ENCODE measurements at places on chromosomes 6 and 20.

GRCh38 chr6:47348316-47348863, 38.7 kb upstream of the TNFRSF21 start:
- DNase-seq: no peak

- DNase-seq: no peak
Measured at GRCh38 chr6:168273441-168274036, 46.0 kb downstream of the DACT2 start.

GRCh38 chr6:156378853-156379252, 398.3 kb upstream of the ARID1B start:
- no peak for DNase-seq

- no peak for DNase-seq
Measured at GRCh38 chr6:36852481-36853147, 13.4 kb upstream of the CPNE5 start.

- DNase-seq: no peak
Measured at GRCh38 chr6:84764332-84765049, at the start of gene TBX18. TSS of gene TBX18 (minus strand) at chr6:84764598. CDS start at chr6:84764181, 417 bp downstream.

DNA sequence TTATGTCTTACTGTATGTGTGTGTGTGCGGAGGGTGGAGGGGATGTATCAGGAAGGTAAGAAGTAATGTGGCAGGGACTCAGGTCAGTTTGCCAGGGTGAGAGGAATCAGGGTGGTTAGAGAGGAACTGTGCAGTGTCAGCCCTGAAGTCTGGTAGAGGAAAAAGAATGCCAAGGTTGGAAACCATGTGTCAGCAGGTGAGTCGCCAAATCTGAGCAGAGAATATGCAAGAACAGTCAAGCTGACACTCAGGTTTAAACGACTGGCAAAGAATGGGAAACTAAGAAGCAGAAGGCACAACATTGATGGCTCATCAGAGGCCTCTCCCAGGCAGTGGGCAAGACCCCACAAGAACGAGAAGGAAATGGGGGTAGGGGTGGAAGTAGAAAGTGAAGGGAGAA, 107.5 kb upstream of the TBX18 start:
- DNase-seq: no peak

- DNase-seq: peak; percentile 71
Measured at GRCh38 chr6:27503436-27504030, 30.6 kb upstream of the ZNF184 start.

DNA sequence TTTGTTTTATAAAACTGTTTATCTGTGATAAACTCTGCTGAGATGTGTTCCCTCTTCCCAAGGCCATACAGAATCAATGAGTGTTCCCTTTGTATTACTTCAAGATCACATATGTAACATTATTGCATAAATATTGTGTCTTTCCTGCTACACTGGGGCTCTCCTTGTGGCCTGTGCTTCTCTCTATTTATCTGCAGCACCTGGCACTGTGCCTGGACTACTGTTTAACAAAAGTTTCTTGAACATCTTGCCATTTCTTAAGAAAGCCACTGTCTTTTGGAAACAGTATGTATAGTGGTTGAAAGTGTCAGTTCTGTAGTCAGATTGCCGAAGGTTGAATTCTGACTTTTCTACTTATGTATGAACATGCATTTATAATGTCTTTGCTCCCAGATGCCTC, 169.0 kb upstream of the SCGN start:
- DNase-seq: no peak

GRCh38 chr6:132830334-132830751, 16.0 kb downstream of the RPS12 start:
- no peak for DNase-seq

- no peak for DNase-seq
Measured at GRCh38 chr20:8656335-8656734, 412.6 kb upstream of the PLCB4 start.

GRCh38 chr6:35173427-35174087, 32.4 kb upstream of the TCP11 start:
- DNase-seq: no peak

DNA sequence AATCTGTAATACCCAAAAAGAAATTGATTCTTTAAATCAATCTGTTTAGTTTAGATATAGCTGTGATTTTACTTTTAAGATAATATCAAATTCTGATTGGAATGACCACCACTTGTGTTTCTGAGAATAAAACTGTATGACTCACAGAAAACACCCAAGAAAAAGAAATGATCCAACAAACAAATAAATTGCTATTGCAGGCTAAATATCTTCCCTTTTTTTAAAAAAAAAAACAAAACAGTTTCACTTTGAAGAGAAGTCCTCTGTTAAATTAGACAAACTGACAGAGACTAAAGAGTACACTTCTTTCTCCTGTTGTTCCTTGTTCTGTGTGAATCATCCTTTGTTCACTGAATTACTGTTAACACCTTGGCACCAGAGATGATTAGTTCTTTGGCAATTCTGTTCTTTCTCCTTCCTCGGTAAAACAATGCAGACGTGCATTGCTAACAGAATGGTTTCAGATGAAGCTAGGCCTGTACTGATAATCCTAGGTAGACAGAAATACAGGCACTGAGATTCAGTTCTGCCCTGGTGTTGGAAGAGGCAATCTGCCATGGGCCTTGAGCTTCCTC, 895.2 kb upstream of the CITED2 start:
- no peak for DNase-seq

DNA sequence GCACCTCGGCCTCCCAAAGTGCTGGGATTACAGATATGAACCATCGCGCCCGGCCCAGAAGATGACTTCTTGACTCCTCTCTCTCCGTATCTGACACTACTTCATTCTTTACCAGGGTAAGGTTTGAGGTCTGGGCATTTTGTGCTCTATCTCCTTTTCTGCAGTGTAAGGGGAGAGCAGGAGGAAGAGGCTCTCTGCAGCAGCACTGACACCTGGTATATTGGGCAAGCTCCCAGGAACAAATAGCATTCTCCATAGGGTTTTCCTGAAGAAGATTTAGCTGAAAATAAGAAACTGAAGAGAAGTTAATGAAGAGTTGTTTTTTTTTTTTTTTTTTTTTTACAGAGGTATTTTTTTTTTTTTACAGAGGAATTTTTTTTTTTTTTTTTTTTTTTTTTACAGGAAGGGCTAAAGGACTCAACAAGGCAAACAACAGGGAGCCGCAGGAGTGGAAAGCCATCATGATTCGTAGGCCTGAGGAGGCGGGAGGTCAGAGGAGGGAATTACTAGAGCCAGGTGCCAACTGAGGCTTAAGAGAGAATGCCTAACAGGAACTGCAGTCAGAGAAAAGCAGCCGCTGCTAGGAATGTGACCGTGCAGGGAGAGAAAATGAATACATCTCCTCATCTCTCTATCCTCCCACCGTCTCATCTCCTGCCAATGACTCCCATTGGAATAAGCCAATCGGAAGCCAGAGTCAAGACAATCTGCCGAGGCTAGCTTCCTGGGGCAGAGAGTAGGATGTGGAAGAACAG, 34.7 kb upstream of the ADGRF4 start:
- no peak for DNase-seq

DNA sequence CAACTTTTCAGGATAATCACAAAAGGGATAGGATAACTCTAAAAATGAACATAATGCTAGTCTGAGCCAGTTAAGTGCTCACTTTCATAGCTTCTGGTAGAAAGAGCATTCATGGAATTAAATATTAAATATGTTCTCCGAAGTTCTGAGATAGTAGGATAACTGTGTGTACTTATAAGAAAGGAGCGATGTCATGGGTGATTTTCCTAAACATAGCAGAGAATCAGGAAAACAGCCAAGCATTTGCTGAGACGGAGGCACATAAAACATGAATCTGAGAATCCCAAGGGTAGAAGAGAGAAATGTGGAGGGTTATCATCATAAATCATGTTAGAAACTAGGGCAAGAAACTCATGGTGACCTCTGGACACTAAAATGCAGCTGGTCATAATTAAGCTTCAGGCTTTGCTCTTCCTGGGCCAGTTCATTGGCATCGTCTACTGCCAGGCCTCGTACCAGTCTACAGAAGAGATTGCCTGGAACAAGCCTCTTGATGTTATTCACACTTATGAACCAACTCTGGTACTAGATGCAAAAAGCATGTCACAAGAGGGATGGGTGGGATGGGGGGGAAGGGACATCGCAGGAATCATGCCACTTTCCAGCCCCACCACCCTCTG, 436.6 kb downstream of the PRKN start:
- DNase-seq: no peak

DNA sequence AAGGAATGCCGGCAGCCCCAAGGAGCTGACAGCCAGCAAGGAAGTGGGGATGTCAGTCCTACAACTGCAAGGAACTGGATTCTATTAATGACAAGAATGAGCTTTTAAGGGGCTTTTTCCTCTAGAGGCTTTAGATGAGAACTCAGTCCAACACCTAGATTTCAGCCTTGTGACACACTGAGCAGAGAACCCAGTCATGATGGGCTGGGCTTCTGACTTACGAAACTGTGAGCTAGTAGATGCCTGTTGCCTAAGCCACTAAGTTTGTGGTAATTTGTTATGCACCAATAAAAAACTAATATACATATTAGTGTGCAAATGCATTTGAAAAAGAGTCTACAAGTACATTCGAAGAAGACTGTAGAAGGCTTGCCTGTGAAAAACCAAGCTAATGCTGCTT, 263.3 kb downstream of the SOX4 start:
- DNase-seq: no peak

GRCh38 chr6:161434921-161435747, 161.3 kb upstream of the AGPAT4 start:
- DNase-seq: no peak

GRCh38 chr6:135475292-135475886, 22.2 kb downstream of the AHI1 start:
- no peak for DNase-seq

GRCh38 chr6:26329763-26330511, 35.1 kb upstream of the BTN3A2 start:
- DNase-seq: no peak

- no peak for DNase-seq
Measured at GRCh38 chr6:77383026-77383425, 80.3 kb downstream of the HTR1B start.

DNA sequence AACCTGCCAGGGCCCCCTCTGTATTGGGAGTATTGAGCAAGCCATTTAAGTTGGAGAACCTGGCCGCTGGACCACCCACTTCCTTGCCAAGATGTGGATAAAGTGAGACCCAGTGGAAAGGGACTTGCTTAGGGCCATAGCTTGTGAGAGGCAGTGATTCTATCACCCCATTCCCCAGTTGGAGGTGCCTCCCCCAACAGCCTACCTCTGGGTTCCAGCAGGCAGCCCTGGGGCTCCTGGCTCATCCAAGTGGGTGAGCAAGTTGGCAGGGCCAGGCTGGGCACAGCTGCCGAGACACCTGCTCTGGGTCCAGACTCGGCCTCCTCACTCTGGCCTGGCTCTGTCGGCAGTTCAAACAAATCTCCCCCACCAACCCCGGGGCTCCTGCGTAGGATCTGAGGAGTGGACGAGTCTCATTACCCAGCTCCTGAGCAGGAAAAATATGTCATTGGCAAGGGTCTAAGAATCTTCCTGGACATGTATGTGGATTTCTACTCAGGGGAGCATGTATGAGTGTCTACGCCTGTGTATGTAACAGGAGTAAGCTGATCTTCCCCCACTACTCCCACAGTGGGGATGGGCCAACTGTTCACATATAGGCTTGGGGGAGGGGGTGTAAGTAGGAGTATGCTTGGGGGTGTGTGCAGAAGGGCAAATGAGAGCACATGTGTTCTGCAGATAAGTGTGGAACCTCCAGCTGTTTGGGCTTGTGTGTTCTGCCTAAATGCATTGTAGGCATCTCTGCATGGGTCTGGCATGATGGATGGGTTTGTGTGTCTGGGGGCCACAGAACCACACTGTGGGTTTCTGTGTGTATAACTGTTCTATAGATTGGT, 1.9 kb downstream of the ID1 start:
- DNase-seq: no peak

GRCh38 chr20:32449890-32450401, 91.8 kb downstream of the ASXL1 start:
- no peak for DNase-seq

DNA sequence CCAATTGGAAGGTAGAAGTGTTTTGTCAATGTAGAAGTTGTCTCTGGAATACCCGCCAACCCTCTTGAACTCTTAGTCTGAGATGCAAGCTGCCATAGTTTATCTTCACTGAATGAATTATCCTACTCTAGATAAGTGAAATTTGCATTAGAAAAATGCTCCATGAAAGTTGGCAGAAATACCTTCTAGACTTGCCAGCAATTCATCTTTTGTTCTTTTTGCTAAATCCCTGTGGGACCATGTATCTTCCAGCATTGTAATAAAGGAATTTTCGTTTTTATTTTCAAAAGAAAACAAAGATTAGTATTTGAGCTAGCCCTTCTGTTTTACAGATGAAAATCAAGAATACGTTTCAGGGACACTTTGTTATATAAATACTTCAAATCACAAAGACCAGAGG, 244.2 kb downstream of the CBLN4 start:
- no peak for DNase-seq

DNA sequence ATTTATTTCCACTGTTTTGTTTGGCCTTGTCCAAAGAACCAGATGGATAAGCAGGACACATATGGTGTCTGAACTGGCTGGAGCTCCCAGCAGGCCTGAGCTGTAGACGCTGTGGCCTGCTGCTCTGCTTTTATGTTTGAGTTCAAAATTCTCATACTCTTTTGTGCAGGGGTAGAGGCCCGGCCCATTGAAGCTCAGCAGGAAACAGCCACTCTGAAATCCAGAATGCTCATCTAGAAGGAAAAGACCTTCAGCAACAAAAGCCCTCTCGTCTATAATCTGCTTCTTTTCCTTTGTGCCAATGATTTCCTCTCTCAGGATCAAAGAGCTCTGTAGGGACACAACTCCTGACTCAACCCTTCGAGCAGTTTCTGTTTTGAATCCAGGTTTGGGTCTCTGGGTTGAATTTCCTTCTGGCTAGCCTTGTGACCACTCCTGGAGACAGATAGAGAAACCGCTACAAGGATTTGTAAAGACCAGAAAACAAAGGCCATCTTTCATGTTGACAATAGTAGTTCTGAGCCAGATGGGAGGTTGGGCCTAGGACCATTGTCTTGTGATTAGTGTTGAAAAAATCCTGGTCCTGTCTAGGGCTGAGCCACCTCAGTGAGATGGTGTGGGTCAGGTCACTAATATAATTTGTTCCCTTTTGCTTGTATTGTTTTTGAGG, 446.7 kb downstream of the BCKDHB start:
- DNase-seq: no peak

GRCh38 chr20:25867776-25868649, 171.4 kb upstream of the ZNF337 start:
- peak; percentile 34 for DNase-seq

Data from T-helper 9 cell (primary cell).